CD4-positive, alpha-beta T cell treated with Interleukin-15 for 4 hours (primary cell): ENCODE measurements at places on chromosomes 7 and 10.

GRCh38 chr10:122368502-122369254 lies 5.8 kb upstream of the PLEKHA1 start:
- DNase-seq, result no peak

GRCh38 chr10:51139176-51139575 lies 64.9 kb downstream of the PRKG1 start:
- DNase-seq, result no peak

- no peak for DNase-seq
Measured at GRCh38 chr10:26759008-26759407, 61.5 kb downstream of the PDSS1 start.

DNA sequence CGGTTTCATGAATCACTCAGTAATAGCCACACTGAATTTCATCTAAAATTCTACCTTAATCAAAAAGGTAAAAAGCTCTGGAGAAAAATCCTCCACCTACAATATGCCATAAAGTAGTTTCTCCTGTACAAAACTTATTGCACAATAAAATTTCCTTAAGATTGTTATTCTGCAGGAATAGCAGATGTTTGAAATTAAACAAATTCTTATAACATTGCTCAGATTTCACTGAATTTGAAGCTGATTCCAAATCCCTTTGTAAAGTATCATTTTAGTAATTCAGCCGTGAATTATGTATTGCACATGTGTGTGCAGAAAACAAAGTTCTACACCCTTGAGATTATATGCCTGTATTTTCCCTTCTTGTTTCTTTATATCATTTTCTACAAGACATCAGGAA lies 123.8 kb downstream of the AMPH start:
- no peak for DNase-seq

DNA sequence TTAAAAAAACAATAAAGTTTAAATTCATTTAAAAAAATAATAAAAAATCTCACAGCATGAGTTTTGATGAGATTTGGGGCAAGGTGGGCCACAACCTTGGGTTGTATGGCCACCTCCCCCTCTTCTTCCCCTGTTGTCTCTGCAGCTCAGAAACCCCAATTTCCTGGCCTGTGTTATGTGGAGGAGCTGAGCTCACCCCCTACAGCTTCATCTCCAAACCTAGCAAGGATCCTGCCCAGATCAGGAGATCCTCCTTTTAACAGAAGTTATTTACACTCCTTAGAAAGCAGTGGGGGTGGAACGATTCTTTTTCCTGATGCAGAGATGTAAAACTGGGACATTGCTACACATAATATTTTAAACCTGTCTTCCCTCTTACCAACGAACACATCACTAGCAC lies 6.9 kb upstream of the SH2D4B start:
- DNase-seq, result no peak

DNA sequence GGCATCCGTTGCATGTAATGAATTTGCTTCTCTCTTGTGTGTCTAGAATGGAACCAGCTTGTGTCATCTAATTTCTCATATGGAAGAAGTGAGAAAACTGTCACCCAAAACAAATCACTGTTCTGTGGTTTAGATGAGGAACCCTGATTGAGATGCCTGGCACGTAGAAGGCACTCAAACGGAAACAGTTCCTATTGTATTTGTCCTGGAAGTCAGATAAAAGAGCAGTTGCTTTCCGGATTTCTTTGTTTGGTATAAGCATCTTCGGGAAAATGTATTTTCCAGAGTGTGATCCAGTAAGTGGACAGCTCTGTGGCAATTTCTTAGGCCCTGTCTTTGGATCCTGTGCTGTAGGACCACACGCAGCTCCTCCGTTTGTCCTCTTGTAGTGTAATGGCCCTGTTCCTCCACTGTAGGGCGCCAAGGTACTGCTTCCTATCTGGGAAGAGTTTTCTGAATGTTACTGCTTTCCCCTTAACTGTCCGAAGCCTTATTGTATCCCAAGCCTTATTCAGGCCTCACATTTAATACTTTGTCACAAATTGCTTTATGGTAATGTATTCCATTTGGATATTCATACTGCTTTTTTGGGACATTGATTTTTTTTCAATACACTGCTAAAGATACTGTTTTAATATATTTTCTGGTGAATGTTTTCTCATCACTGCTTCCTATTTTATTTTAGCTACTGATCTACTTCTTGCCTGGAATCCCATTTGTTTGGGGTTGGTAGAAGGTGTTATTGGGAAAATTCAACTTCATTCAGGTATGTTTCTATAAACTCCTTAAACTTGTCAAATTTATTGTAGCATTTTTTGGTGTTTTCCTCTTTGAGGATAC lies 24.8 kb downstream of the INPP5F start:
- DNase-seq, result peak; percentile 60

- no peak for DNase-seq
Measured at GRCh38 chr10:3820255-3820654, 35.2 kb upstream of the KLF6 start.

- DNase-seq, result no peak
Measured at GRCh38 chr7:74542558-74543117, 88.9 kb downstream of the GTF2IRD1 start.

DNA sequence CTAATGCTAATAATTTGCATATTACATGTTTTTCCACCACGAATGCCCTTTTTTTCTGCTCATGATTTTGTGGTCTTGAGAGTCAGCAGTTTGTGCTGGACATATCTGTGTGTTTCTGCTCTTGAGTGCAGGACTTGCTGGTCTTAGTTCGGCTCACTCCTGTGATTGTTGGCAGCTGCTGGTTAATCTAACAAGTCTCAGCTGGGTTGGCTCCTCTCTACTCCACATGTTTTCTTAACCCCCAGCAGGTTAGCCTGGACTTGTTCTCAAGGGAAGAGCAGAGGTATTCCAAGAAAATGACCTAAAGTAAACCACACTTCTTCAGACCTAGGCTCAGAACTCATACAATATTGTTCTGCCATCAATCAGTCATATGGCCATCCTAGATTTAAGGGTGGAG lies 1238.9 kb downstream of the XPNPEP1 start:
- no peak for DNase-seq

GRCh38 chr10:49164559-49165188 lies 23.5 kb downstream of the TMEM273 start:
- DNase-seq, result peak; percentile 24
